Stimulated activated CD4-positive, alpha-beta T cell treated with anti-CD3 and anti-CD28 coated beads, Interleukin-15, amount 100 ng/mL, for 1 hour (primary cell): ENCODE measurements at places on chromosomes 4 and X.

DNA sequence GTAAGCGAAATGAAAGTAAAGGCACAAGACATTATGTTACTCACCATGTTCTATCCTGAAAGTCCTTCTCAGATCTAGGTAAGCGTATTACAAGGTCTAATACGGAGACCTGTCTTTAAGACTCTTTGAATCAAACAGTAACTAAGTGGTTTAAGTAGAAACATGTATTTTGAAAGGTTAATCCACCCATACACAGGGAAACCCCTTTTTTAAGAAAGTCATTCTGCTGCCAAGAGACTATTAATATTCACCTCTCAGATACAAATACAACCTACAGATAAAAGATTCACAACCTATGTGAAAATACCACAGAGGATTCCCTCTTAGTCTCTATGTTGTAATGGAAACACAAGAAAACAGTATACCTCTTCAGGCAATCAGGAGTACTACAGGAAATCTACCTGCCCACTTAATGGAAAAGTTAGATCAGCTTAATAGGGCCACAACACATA, 63.2 kb upstream of the TNIP3 start:
- no peak for DNase-seq

GRCh38 chr4:38145033-38145678, 185.0 kb downstream of the PTTG2 start:
- no peak for DNase-seq

DNA sequence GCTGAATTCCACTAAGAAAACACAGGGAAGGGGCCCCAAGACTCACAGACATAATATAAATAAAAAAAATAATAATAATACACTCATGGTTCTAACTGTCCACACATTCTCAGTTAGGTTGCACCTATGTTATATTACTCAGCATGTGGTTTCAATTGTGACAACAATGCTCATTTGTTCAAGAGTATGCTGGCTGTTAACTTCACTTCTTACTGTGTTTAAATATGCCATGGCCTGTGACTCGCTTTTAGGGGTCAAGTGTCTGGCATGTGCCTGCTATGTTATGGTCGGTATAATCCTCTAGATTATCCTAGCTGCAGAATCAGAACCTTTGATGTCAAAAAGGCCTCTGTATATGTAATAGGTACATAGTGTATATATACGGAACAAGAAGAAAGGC, 324.8 kb upstream of the INTU start:
- no peak for DNase-seq

GRCh38 chrX:50813843-50814661, at the start of gene SHROOM4:
TSS of gene SHROOM4 (minus strand) at chrX:50814194. CDS start at chrX:50814018, 176 bp downstream.
- DNase-seq, result no peak

DNA sequence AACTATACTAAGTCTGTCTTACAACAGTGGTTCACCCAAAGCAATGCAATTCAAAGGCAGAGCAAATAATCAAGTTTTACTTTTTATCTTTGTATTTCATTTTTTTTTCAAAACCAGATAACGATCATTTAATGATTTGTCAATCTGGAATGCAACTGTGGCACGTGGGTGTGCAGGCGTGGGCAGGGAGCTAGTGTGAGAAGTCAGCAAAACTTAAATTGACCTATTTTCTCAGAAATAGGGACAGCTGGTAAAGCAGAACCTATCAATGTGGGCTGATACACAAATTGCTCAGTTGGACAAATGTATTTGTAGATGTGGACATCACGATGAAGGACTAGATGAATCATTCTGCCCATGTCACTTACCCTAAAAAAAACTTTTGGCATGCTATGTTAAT, 105.6 kb downstream of the CBLL2 start:
- no peak for DNase-seq

DNA sequence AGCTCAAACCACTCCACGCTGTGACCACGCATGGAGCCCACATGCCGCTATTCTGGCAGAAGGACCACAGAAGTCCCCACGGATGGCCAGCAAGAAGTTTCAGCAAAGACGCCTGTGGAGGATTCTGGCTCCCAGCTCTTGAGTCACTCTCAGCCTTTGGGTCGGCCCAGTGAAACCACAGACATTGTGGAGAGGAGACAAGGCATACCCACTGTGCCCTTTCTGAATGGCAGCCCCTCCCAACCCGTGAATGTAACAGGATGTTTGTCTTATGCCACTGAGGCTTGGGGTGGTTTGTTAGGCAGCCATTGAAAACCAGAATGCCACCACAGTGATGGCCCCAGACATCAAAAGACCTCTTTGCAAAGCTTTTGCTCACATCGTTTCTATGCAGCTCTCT, 42.7 kb downstream of the ABLIM2 start:
- no peak for DNase-seq

DNA sequence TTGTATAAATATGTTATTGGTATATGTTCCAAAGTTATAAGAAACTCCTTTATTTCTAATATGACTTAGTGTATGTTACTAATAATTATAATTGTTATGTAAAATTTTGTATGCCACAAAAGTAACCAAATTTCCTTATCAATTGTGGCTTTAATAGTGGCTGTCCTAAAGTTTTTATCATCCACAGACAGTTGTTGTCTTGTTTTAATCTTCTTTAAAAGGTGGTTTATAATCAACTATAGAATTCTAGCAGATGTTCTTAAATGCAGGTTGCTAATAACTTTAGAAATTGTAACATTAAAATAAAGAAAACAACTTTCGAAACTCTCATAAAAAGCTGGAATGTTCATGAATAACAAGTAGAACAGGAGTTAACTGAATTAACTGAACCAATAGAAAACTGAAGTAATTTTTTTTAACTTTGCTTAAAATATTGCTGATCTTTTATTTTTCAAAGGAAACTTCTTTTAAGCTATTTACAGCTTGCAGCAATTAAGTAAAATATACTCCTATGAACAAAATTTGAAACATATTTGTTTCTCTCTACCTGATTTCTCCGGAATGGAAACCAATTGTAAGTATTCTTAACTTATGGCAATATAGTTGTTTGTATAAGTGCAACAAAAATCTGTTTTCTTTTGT, 24.3 kb downstream of the HSD17B11 start:
- no peak for DNase-seq

DNA sequence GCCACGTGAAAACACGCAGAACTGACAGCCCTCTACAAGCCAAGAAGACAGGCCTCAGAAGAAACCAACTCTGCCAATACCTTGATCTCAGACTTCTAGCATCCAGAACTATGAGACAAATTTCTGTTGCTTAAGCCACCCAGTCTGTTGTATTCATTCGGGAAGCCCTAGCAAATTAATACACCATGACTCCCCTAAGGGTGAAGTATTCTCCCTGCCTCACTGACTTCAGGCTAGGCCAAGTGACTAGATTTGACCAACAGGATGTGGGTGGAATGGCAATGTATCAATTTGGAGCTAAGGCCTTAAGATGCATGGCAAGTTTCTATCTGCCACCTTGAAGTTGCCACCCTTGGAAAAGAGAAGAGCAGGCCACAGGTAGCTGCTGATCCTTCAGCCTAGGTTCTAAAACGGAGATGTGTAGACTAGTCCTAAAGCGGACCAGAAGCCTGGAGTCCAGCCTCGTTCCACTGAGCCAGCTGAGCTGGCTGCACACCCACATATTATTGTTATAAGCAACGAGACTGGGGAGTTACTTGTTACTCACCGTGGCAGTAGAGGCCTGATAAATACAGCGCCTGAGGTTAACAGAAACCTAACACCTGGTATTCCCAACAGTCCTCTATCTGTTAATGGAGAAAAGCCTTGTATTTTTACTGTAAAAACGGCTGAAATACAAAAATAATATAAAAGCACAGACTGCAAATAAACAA, 16.4 kb downstream of the SCARB2 start:
- no peak for DNase-seq

- no peak for DNase-seq
These were observed 14.9 kb downstream of the RPS3A start for GRCh38 chr4:151114338-151114737.

DNA sequence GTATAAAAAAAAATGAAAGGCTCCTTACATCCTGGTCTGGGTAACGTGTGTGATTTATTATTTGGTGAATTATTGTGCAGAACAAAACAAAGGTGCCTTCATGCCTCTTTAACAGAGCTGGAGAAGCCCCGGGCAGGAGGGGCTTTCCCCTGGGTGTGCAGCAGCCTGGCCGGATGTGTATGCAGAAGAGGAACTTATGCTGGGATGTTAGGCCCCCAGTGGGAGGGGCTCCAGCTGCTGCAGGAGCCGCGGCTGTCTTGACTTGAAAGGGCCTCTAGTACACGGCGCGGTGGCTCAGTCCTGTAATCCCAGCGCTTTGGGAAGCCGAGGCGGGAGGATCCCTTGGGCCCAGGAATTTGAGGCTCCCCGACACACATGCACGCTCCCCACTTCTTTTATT, 16.0 kb downstream of the CCNQ start:
- peak; percentile 44 for DNase-seq

DNA sequence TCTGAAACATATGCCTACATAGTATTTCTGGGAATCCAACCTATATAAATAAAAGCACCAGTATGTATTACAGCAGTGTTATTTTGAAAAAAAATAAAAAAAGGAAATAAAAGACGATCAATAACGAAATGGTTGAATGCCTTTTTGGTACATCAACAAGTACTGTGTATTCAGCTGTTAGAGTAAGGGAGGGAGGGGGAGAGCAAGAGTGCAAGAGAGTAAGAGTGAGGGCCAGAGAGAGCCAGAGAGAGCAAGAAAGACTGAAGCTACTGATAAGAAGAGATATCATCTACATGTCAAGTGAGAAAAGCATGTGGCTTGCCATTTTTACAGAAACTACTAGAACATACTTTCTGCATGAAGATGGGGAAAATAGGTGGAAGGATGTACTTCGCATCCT, 1.8 kb downstream of the SPIN4 start:
- no peak for DNase-seq

DNA sequence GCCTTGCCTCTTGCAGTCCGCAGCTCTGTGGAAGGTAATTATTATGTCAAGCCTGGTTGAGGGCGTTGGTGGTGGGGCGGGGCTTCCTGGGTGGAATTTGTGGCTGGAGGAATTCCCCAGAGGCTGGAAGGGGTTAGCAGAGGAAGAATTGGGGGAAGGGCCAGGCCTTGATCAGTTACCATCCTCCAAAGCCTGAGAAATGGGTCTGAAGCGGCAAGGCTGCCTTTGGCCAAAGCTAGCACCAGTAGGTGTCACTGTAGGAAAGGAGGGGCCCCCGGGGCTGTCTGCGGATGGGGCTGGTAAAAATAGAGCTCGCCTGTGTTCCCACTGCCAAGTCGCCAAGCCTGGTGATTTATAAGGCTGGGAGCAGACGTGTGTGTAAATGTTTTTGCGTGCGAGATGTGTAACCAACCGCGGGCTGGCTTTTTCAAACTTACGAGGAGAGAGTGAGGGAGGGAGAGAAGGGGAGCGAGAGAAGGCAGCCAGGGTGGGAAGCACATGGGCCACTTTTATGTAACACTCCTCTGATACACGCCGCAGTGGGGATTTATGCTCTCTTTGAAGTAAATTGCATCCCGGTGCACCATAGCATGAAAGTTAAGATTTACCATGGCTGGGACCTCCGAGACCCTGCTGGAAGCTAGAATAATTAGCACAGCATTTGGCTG, 367.0 kb downstream of the BCOR start:
- DNase-seq, result peak; percentile 18

DNA sequence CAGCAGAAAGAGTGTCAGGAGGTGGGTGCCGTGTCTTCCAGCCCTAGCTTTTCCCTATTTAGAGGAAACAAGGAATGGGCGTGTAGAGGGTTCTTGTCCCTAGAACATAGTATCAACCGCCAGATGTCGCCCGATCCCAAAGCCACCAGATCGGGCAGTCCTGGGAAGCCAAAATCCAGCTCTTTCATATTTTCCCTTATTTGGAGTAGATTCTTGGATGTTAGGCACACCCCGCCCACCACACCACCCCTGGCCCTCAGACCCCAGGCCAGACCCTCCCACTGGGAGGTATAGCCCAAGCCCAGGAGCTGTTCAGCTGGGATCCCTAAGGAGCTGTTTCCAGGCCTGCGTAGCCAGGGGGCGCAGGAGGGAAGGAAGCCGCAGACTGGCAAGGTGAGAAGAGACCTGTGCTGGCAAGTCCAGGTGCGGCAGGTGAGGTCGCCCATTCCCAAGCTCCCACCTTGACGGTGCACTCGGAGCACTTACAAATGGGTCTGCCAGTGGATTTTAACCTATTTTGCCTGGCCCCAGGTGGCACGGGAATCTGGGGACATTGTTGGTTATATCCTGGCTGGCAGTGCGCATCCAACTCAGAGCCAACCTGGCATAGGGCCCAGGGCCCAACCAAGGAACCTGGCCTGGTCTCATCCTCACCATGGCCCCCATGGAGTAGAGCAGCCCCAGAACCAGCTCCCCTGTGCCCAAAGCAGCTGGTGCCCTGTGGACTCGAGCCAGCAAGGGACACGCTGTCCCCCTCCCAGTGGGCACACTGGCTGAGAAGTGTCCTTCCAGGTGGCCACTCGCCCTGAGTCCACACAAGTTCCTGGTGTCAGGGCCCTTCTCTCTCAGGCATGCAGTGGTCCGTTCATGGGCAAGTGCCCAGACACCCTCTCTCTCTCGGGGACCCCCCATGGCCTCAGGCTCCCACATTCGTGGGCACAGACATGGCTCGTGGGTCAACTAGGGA, 811 bp downstream of the FLNA start:
- DNase-seq, result no peak

- DNase-seq, result no peak
These were observed 7.2 kb upstream of the NEUROG2 start for GRCh38 chr4:112523008-112523721.
